NCI-H2029 (cell line): ENCODE measurements at places on chromosomes 5 and 9.

DNA sequence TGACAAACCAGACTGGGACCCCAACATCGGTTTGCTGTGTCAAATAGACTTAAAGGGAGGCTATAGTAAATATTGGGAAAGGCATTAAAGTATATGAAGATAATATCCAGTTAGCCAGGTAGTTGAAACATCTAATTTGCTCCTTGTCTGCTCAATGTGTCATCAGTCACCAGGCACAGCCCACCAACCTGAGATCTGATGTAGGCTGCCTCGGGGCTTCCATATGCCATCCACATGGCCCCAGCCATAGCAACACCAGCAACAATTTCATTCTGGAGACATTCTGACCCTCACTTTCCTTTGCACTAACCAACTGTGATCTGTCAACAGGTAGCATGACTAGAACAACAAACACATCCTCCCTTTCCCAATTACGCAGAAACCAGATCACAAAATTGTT is 196.0 kb downstream of the NR2F1-AS1 start:
- DNase-seq = no peak

DNA sequence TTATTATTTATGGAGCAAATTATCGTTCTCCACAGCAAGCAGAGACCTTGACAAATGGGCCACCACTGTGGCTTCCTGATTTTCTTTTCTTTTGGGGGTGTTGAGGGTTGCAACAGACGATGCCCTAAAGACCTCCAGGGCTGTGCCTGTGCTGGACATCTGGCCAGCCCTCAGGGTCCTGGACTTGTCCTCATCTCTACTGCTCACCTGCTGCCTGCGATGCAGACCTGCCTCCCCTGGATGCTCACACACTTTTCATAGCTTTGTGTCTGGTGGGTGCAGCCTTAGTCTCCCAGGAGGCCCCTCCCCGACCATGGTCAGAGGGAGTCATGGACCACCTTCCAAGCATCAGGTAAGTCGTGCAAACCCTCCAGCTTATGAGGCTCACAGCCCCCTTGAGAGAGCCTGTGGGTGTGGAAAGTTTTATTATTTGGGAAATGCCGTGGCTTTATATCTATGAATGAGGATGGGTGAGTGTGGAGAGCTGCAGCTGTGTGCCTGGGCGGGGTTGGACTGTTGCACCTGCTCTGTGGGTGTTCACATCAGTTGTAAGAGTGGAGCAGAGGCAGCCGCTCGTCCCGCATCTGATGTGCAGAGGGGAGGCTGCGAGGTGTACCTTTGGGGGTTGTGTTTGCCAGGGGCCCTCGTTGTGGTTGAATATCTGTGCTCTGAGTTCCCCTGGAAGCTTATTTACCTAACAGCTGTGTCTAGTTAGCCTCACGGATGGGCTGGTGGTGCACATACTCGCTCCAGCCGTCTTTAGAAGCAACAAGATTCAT is 126.3 kb upstream of the IRX4 start:
- DNase-seq = no peak

GRCh38 chr9:99058964-99059921 is 45.7 kb upstream of the TGFBR1 start:
- no peak for DNase-seq

- no peak for DNase-seq
Observed at GRCh38 chr5:151072630-151073025, 8.2 kb downstream of the TNIP1 start.

DNA sequence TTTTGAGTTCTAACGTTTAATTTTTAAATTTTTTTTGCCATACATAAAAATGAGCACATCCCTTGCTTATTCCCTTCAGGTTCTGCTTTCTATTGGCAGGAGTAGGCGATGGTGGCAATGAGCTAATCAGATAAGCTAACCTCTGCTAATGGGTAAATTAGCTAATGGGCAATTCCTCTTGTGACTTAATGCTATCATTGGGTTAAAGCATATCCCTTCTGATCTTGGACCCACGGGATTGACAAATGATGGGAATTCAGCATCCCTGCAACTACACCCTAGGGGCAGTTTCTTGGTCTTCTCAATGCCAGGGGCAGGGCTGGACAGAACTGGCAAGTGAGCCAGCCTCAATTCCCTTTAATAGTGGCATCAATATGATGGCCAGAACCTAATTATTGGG is 70.2 kb upstream of the IL12B start:
- DNase-seq = no peak

DNA sequence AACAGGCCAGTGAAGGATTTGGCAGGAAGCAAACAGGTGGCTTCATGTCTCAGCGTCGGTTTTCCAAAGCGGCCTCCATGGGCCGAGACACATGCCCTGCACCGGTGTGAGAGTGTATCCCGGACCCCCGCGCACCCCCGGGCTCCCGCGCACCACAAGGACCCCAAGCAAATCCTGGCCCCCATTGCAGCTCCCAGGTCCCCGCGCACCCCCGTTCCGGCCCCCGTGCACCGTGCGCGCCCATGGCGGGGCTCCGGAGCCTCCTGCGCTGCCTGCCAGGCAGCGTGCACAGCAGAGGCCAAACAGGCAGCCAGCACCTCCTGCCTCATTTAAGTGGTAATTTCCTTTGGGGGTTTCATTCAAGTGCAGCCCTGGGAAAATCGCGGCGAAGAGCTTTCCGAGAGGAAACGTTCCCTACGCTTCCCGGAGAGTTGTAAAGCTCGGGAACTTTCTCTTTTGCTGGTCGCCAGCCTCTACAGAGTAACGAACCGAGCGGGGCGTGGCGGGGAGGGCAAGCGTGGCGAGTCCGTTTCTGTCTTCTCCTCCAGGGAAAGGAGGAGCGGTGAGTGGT is 145.5 kb upstream of the SLC24A2 start:
- DNase-seq = no peak

GRCh38 chr5:27093279-27093678 is 54.9 kb upstream of the CDH9 start:
- DNase-seq = no peak

GRCh38 chr9:2725898-2726649 is 8.8 kb downstream of the KCNV2 start:
- no peak for DNase-seq
